Fibroblast of the aortic adventitia (primary cell): ENCODE measurements at places on chromosomes 7 and 10.

DNA sequence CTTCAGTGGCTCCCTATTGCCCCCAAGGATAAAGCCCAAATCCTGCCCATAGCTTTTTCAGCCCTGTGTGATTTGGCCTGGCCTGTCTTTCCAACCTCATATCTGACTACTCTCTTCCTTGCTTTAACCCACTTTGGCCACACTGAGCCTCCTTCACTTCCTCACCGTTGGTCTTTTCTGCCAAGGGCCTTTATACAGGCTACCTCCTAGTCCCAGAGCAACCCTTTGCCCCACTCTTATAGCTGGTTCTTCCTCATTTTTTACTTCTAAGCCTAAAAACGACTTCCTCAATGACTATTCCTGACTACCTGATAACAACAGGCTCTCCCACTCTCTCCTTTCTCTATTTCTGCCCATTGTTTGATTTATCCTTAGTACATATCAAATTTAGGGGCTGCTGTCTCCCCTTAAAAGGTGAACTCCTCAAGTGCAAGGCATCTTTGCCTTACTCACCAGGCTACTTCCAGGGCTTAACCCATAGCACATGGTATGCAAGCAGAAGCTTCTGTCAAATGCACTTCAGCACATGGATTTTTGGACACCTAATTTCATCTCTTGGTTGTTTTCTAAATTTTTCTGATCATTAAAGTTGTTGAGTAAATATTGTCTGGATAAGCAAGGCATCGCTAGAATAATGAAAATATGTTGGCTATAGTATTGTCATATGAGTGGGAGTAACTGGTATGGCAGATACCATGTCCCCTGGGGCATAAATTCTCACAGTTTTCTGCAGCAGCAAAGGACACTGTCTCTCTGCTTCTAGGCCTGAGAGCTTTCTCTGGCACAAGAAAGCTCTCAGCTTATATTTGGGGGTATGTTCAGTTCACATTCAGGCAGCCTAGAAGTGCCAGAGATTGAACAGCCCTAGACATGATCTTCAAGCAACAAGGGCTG, 201.5 kb upstream of the GPR26 start:
- DNase-seq: no peak

DNA sequence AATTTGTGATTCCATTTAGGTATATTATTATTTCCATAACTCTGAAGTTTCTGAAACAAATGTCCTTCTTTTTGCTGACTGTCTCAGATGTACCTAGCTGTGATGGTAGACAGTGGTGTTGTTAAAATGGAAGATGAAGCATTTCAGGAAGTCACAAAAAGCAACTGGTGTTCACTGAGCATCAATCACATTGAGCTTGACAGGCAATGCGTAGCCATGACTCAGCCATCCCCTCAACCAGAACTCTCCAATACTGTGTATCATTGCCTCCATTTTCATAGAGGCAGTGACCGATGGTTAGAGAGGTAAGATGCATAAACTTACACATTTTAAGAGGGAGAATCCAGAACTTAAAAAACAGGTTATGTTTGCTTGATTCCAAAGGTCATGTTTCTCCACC, 434.0 kb downstream of the INHBA start:
- no peak for DNase-seq

DNA sequence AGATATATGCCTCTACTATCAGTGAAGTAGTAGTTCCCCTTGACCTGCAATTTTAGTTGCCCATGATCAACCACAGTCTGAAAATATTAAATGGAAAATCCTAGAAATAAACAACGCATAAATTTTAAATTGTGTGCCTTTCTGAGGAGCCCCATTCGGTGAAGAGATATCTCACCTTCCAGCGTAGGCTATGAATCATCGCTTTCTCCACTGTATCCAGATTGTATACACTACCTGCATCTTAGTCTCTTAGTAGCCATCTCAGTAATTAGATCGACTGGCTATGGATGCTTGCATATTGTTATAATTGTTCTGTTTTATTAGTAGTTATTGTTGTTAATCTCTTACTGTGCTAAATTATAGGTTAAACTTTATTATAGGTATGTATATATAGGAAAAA, 151.3 kb downstream of the LRRC4 start:
- no peak for DNase-seq

GRCh38 chr7:104921596-104921995, 92.4 kb upstream of the KMT2E start:
- DNase-seq: peak; percentile 12

DNA sequence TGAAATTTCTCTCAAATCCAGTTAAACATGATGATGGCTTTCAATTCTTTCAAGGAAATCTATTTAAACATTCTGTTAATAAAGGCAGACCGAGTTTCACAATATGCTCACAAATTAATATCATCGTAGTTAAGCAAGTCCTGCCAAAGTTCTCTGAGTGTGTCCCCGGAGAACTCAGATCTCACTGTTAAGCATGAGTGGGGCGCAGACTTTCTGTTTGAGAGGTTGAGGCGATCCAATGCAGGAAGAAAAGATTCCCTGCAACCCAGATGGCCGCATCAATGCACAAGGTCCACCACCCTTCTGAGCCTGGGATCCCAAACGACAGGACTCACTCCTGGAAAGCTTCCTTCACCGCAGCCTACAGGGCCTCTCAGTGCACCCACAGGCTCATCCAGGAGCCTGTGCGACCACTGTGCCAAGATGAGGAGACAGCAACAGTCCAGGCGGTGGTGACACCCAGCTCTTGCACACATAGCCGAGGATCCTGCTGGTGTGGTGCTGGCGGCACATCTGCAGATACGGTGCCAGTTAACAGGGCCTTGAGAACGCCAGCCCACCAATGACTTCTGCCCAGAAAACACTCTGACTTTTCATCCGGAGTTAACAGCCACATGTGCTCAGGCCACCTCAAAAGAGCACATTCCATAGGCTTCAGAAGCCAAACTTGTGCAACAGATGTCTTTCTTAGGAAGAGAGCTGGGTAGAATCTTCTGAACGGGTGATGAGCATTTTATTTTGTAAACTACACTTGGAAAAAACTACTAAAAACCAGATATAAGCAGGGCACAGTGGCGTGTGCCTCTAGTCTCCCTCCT, 102.1 kb downstream of the ZRANB1 start:
- DNase-seq: peak; percentile 43

DNA sequence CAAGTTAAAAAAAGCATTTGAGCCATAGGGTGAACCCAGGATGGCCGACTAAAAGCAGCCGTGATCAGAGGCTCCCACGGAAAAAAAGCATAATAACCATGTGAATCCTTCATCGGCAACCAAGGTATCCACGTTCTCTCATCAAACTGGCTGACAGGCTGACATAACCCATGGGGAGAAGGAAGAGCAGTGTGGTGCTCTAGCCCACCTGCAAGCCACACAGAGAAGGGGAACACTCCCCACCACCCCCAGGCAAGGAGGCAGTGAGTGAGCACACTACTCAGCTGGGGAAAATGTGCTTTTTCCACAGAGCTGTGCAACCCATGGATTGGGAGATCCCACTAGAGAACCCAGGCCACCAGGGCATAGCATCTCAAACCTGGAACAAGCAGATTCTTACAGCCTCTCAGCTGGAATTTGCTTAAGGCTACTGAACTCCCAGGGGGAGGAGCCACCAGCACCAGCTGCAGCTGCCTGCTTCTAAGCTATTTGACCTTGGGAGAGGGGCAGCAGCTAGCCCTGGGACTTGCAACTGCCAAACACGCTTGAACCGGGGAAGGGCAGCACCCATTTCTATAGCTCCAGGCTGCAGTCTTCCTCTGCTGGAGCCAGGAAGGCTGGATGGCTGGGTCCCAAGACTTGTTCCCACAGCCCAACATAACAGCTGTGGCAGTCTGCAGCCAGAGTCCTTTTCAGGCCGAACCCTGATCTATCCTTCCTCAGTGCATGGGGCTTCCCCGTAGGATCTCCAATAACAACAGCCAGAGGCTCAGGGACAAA, 178.2 kb upstream of the NRG3 start:
- no peak for DNase-seq

- peak; percentile 47 for DNase-seq
Measured at GRCh38 chr7:332646-333392, 42.8 kb downstream of the FOXL3 start.

- peak; percentile 27 for DNase-seq
Measured at GRCh38 chr10:24168258-24169170, 40.4 kb upstream of the KIAA1217 start.

- no peak for DNase-seq
Measured at GRCh38 chr10:89382757-89383156, 4.9 kb downstream of the IFIT1B start.

DNA sequence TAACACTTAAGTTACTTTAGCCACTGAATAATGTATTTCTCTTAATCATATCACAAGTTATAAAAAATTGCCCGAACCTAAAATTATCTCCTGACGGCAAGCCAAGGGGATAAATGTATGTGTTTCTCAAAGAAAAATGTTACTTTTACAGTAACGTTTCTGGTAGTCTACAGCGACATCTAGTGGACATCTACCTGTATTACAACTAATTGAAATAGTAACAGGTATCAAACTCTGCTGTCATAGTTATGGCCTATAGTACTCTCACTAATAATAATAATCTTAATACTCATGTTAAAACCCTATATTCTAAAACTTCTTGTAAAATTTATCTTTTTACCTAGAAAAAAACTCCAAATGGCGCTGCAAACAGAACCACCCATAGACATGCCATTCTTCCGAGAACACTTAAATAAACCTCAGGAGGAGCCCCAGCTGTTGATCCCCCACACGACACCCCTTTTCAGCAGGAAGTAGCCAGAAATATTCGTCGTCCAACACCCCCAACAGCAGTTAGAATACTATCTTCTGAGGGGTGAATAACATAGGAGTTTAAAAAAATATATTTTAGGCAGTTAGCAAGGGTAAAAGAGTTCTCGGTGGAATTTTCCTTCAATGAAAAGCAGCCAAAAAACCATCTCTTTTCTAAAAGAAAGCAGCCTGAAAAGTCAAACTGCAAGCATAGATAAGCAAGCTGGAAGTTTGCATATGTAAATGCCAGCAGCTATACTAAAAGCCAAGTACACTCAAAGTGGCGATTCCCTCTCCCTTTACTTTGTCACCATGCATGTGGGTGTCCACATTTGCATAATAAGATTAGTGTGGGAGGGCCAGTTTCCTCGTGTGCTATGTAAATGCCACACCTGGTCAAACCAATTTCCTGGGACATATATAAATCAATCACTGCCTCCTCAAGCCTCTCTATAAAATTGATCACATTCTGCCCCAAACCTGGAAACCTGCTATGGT, 40.5 kb upstream of the ZNF107 start:
- no peak for DNase-seq

- no peak for DNase-seq
Measured at GRCh38 chr10:84715911-84716310, 387.5 kb downstream of the CCSER2 start.

DNA sequence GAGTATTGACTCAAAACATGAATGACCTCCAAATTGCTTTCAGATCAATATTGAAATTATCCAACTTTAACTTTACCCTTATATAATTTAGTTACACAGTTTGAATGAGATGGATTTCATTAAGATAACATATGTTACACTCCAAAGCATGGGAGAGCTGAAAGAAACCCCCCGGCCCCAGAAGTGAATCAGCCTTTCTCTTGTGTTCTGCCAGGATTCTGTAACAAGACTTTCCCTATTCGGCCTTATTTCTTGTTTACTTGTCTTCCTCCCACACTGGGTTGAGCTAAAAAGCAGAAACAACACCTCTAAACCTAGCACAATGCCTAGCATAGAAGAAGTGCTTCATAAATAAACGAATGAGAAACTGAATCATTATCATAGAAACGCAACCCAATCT, 224.8 kb downstream of the ADAM12 start:
- no peak for DNase-seq

- no peak for DNase-seq
Measured at GRCh38 chr7:150385302-150385723, 6.2 kb downstream of the ZNF775 start.

- DNase-seq: no peak
Measured at GRCh38 chr10:71124921-71125748, 87.2 kb upstream of the UNC5B start.

- DNase-seq: no peak
Measured at GRCh38 chr10:133459454-133460207, 5.9 kb downstream of the SCART1 start.

DNA sequence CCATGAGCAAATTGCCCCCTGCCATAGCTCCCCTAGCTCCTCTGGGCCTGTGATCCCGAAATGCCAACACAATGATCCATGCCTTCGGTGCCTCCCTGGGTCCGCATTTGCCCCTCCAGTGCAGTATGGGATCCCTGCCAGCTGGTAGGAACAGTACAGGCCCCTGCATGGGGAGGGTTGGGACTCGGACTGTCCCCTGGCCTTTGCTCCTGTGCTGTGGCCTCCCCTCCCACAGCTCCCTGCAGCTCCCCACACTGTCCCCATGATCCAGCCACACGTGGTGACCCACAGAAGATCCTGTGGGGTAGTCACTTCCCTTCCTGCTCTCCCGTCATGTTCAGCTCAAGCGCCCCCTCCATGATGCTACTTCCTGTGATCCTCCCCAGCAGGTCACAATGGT, 140.3 kb downstream of the MAPK8 start:
- no peak for DNase-seq

- no peak for DNase-seq
Measured at GRCh38 chr10:60643874-60644273, 134.4 kb upstream of the CDK1 start.

- peak; percentile 44 for DNase-seq
Measured at GRCh38 chr10:35103882-35104281, 13.7 kb upstream of the CUL2 start.

GRCh38 chr10:114638821-114639625, 19.1 kb downstream of the ABLIM1 start:
- DNase-seq: peak; percentile 72

DNA sequence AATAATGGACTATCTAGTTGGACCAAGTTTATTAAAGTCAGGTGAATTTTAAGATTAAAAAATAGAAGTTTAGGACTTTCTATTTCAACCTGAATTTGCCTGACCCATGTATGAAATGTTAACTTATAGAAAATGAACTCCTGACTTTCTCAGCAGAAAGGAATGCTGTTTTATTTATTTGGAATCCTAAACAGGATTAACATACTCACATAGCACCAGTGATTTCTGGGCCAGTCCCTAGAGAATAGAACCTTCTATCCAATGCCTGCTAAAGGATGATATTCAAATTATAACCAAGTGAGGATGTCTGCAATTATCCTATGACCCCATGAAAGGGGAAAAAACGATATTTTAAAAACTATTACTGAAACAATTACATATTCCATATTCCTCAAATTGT, 148.8 kb downstream of the CHRM2 start:
- no peak for DNase-seq

GRCh38 chr7:42946627-42946950, 14.4 kb downstream of the MRPL32 start:
- no peak for DNase-seq

DNA sequence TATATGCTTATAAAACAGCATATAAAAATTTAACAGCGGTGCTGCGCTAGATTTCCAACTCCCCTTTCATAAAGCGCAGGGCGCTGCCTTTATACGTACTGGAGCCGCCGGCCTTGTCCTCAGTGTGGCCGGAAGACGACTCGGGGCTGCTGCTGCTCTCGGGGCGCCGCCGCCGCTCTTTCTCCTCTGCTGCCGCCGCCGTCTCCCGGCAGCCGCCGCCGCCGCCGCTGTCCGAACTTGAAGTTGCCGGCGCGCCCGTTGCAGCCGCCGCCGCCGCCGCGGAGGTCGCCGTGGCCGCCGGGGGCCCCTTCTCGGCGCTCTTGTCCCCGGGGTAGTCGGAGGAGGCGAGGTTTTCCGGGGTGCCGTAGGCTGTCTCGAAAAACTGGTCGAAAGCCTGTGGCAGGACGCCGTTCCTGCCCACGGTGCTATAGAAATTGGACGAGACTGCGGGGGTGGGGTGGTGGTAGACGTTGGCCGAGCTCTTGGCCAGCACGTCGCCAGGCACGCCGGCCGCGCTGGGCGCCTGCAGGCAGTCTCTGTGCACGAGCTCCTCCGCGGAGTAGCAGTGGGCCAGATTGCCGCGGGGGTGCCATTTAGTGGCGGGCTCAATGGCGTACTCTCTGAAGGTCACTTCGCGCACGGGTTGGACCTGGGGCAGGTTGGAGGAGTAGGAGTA, 557 bp downstream of the HOXA11 start:
- no peak for DNase-seq
